ENCODE measurements at places on chromosomes 7 and 10.

DNA sequence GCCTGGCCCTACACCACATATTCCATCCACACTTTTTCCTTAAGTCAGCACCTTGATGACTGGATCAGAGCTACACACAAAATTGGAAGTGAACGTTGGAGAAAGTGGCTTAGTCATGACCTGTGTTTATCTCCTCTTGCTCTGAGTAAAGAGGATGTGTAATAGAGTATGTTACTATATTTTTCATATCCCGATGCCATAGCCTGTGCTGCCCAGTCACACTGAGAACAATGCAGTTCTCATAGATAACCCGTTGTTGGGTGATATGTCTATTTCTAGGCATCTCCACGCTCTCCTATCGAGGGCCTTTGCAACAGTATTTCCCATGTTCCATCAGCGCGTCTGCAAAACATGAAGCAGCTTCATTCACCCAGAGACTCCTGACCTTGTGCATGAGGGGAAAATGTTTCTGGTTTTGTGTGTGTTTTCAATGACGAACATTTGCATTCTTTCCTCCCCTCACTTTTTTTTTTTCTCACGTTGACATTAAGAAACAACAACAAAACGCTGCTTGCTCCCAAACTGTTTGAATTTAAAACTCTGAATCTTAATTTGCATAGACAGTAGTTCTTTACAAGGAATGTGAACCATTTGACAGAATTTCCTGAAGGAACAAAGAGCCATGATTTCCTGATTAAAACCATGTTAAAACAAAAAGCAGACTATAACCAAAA lies 43.4 kb downstream of the GRK5 start:
- DNase-seq, result no peak

DNA sequence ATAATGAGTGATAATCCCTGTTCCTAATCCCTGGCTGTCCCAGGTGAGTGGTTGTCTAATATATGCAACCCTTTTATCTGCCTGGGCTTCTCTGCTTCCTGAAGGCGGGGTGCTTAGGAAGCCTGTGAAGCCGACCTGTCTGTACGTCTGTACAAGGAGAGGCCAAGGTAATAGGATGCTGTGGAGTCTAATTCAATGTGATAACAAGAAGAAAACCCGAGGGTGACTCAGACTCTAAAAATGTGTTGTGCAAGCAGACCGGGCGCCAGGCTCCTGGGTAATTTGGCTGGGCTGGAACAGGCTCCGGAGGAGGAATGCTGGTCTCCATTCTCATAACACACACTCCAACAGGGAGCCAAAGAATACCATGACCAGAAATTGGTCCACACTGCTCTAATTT lies 43.6 kb downstream of the THNSL1 start:
- DNase-seq, result peak; percentile 29

DNA sequence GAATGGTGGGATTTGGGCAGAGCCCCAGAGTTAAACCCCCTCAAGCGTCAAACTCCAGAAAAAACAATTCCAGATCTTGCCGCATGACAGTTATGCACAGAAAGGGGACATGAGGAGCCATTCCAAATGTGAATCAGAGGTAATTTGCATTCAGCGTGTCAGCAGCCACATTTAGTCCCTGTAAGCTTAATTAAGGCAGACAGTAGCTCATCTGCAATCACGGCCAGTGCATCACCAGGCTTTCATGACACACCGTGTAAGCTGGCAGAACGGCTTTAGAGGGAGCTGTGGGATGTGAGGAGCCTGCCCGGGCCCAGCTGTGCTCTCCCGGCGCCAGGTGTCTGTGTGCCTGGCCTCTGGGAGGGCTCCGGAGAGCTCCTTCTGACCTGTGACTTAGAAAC lies 18.7 kb upstream of the PRKAG2 start:
- DNase-seq, result no peak

DNA sequence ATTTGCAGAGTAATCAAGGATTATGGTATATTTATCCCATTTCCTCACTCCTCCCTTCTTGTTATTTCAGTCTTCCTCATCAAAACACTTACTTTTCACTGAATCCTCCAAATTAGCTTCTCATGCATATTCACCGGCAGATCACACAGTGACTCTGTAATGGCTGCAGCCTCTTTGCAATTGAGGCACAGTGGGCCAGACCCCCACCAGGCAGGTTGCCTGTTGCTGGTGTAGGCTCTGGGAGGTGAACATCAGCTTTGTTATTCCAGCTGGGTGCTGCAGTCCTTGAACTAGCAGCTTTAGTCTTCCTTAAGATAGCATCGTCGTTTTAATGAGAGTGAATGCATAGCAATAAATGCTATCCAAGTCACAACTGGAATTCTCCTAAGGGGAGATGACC lies 449.3 kb downstream of the CNTNAP2 start:
- DNase-seq, result no peak

GRCh38 chr7:149020483-149020882 lies 7.8 kb downstream of the PDIA4 start:
- DNase-seq, result no peak

DNA sequence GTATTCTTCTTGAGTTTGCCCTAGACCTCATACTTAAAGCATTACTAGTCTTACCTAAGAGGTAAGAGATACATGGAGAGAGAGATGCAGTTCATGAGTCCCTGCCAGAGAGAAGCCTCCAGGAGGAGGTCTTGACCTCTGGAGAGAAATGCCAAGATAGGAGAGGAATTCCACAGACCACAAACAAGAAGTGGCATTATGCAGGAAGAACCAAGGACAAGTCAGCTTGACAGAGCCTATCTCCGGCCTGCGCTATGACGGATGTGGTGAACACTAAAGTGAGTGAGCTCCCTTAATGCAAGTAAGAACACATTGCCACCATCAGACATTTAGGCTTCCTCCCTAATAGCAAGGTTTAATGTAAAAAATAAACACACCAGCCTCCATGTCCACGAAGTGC lies 27.9 kb upstream of the COL1A2 start:
- no peak for DNase-seq

GRCh38 chr7:824664-825063 lies 7.6 kb upstream of the SUN1 start:
- no peak for DNase-seq

All from NCI-H2227 treated with DMSO at 0.1 percent for 48 hours (cell line).